ENCODE measurements at places on chromosomes 5 and 9.

GRCh38 chr5:139644001-139644456 lies 4.1 kb upstream of the CXXC5 start:
- no peak for DNase-seq

DNA sequence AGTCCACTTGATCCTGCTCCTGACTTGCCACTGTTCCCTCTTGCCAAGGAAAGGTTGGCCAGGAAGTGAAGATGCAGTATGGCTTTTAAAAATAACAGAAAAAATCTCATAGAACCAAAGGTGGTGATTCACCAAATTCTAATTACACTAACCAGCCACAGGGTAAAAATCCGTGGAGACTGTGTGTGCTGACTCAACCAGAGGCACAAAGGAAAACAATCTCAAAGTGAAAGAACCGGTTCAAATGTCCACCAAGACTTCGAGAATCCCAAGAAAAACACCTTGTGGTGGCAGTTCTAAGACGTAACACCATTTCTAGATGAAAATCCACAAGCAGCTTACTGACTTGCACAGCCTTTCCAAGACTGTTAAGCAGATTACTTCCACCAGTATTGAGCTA lies 279.1 kb downstream of the TLE1 start:
- no peak for DNase-seq

GRCh38 chr9:120071760-120072159 lies 508.2 kb downstream of the CDK5RAP2 start:
- no peak for DNase-seq

DNA sequence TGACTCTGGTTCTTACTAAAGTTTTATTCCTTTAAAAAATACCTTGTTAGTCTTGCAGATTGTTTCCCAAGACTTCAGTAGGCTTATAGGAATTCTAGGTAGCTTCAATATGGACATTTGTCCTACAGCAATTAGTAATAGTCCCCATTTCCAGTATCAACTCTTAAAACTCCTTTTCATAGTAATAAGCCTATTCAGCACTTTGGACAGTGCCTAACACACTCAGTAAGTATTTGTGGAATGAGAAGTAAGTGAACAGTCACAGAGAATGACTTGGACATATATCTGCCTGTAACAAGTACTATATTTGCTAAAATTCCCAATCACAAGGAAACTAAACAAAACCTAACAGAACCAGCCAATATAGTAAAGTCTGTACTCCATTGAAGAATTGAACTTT lies 1291.8 kb upstream of the DMAC1 start:
- DNase-seq: no peak

DNA sequence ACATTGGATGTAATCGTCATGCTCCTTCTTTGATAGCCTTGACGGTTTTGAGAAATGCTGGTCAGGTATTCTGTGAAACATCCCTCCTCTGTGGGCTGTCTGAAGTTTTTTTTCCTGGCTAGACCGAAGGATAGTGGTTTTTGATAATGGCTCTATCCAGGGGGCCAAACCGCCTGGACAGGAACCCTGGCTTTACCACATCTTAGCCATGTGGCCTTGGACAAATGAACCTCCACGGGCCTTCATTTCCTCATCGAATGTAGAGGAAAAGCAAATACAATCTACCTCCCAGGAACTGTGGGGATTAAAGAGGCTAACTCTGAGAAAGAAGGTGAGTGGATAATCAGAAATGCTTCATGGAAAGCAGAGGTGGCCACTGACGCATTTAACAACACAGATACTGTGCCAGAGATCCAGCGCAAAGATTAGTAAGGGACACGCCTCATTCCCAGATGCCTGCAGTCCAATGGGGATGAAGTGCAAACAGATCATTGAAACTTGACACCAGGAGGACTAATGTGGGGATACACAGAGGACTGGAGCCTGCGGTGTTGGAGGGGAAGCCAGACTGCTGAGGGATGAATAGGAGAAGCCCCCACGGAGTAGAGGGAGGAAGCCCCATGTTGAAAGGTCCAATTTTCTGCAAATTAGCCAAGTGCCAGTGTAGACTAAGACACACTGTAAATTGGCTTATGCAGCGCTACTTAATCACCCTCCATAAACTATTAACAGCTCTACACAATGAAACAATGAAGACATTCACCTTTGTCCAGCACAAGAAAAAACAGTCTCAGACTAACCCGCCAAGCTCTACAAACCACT lies 41.6 kb downstream of the MYO10 start:
- no peak for DNase-seq

GRCh38 chr9:124008694-124009530 lies 2.7 kb upstream of the LHX2 start:
- DNase-seq: no peak

DNA sequence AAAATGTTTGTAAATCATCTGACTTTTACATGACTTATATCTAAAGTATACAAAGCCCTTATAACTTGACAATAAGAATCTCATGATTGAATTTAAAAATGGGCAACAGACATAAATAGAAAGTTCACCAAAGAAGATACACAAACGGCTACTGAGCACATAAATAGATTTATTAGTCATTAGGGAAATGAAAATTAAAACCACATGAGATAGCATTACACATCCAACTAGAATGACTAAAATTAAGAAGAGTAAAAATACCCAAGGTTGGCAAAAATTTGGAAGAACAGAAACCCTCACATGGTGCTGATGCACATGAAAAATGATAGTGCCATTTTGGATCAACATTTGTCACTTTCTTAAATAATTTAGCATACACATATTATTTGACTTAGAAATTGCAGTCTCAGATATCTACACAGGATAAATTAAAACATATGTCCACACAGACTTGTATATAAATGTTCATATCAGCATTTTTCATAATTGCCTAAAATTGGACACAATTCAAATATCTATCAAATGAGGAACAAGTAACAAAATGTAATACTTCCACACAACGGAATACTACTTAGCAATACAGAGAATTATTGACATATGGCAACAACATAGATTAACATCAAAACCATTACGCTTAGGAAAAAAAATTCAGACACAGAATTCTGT lies 359.1 kb upstream of the DAB2 start:
- no peak for DNase-seq

DNA sequence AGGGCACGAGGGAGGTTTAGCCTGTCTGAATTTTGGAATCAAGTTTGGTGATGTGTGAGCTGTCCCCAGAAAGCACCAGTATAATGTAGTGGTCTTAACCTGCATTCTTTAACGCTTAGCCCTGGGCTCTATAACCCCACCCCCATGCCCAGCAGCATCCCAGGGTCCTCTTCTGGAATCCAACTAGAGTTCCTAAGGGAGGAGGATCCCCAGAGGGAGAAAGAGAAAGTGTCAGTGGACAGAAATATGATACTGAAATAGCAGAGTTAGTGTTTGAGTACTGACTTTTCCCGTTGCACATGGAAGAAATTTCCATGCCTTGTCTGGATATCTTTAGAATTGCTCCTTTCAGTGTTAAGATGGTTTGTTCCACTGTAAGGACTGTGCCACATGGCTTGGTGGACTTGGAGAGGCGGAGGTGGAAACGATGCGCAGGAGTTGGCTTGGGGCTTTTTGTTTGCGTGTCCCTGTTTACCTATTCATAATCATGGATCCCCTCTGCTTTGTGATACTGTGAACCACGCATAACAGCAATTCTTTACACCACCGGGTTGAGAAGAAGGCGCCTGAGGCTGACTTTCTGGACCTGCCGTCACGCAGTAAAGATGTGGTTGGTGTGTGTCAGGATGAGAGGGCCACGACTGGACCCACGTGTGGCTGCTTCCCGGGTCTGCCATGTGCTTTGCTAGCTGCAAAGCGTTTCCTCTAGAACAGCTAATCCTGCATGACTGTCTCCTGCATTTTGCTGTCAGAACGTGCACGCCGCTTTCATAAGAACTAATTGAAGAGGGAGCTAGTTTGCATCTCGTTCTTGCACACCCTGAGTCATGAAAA lies 142.3 kb downstream of the SMARCA2 start:
- DNase-seq: no peak

DNA sequence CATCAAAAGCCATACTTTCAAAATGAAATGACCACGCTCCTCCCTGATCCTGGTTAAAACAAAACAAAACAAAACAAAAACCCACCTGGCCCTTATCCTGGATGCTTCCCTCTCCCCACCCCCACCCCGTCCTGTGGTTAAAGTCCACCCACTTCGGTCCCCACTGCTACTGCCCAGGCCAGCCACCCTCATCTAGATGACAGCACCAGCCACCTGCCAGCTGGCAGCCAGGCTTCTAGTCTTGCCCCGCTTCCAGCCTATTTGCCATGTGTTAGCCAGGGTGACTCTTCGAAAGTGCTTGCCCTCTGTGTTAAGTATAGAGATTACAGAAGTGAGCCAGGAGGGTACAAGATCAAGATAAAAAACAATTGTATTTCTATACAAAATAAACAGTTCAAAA lies 27.5 kb upstream of the NCS1 start:
- no peak for DNase-seq

GRCh38 chr5:172071309-172071875 lies 65.0 kb upstream of the FBXW11 start:
- DNase-seq: no peak

- no peak for DNase-seq
These were observed 1.5 kb downstream of the GPR21 start for GRCh38 chr9:123034881-123035510.

DNA sequence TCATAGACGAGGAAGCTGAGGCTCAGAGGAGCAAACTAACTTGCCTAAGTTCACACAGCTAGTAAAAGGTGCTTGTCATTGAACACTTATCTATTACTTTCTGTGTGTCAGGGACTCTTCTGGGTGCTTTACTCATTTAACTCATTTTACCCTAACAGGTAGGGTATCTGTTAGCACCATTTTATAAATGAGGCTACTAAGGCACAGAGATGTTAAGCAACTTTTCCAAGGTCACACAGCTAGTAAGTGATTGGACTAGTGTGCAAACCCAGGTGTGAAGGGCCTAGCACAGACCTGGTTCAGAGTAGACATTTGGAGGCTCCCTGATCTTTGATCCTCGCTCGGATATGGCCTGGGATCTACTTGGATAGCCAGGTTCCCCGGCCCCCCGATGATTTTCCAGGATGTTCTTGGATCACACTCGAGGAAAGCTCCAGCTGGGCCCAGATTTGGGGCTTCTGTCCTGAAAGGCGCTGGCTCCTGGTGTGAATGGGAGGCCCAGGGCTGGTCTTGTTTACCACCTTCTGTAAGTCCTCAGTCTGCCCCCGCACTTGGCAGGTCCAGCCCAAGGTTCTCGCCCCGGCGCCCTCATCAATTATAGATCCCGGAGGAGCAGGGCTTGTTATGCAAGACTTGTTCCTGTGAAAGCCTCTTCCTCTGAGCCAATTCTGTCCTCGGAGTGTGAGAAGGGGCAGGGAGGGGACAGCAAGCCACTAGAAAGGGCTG lies 37.5 kb downstream of the GSN start:
- no peak for DNase-seq
